Hematopoietic multipotent progenitor cell treated with erythropoietin and hydrocortisone succinate and interleukin-3 and kit ligand, for 15 days (in vitro differentiated cells): ENCODE measurements at places on chromosomes 16 and 17.

- no peak for DNase-seq
These were observed 3.4 kb upstream of the PRSS8 start for GRCh38 chr16:31138621-31139578.

DNA sequence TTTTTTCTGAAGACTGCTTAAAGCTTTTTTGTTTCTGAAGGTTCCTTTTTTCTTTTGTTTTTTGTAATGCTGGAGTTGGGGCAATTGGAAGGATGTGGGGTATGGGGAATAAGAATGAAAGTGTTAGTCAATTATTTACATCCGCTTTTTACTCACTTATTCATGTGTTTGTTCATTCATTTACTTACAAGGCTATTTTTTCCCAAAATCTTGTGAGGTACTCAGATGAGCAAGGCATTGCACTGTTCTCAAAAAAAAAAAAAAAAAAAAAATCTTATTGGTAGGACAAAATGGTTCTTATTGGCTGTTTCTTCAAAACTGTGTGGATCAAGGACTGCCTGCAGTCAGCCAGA lies 55.7 kb downstream of the PLD6 start:
- no peak for DNase-seq

- DNase-seq: no peak
These were observed 52.7 kb upstream of the FOXF1 start for GRCh38 chr16:86457501-86458148.

GRCh38 chr17:44932096-44932786 lies 15.3 kb downstream of the KIF18B start:
- DNase-seq: no peak

DNA sequence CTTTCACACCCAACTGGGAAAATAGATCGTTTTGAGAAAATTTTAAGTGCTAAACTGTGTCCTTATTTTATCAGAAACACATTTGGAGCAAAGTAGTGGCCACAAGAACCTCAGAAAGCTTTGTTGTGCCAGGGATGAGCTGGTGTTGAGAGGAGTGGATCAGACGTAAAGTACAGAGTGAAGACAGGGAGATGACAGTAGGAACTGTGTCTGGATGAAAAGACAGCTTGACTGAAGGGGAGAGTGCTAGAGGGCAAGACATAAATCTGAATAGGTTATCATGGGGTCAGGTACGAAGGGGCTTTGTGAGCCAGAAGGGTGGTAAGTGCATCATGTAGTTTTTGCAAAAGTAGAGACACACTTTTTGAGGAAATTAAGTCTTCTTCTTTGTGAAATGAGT lies 39.3 kb upstream of the CARMIL2 start:
- DNase-seq: no peak

GRCh38 chr16:14560523-14560922 lies 69.5 kb downstream of the PARN start:
- DNase-seq: no peak

- DNase-seq: no peak
These were observed 608.6 kb upstream of the GOT2 start for GRCh38 chr16:59342669-59343068.

DNA sequence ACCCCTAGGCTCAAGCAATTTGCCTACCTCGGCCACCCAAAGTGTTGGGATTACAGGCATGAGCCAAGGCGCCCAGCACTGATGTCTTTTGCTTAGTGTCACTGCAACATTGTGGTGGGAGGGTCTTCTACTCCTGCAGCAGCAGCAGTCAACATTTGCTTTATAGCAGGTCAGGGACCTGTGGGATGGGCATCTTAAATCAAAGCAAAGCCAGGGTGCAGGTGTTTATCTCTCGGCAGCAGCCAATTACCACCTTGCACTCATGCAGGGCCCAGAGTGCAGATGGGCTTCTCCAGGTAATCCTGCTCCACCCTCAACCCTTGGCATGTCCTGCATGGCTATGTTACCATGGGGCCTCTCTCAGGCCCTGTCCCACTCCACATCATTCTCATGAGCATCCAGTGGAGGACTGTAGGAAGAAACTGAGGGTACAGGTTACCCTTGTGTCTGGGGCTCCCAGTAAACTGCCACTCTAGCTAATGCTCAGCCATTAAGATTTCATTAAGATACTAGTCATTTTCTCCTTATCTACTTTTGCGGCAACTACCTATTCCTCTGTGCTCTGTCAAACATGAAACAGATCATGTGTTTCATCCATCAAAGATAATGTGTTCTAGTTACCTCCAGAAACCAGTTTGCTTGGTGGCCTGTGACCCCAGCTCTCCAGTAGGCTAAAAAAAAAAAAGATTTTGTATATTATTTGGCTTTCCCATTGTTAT lies 16.8 kb downstream of the ADGRG5 start:
- DNase-seq: no peak

- no peak for DNase-seq
These were observed 27.9 kb upstream of the DBNDD1 start for GRCh38 chr16:90046971-90047713.

DNA sequence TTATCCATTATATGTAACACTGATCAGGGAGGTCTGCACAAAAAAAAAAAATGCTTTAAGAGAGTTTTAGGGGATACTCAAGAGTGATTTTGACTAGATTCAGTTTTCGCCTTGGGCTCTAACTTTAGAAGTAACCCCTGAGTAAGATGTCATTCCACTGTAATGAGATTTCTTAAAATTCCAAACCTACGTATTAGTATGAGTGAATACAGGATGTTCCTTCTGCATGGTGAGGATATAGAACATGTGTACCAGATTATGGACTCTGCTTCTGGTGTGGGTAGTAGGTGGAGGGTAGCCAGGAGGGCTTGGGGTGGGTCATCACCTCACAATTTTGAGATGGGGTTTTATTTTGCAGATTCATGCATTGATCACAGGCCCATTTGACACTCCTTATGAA lies 4.3 kb downstream of the UBE2Z start:
- no peak for DNase-seq
